ENCODE measurements at places on chromosomes 11 and 22.

GRCh38 chr11:68223275-68223674 is 10.2 kb upstream of the KMT5B start:
- DNase-seq: no peak

DNA sequence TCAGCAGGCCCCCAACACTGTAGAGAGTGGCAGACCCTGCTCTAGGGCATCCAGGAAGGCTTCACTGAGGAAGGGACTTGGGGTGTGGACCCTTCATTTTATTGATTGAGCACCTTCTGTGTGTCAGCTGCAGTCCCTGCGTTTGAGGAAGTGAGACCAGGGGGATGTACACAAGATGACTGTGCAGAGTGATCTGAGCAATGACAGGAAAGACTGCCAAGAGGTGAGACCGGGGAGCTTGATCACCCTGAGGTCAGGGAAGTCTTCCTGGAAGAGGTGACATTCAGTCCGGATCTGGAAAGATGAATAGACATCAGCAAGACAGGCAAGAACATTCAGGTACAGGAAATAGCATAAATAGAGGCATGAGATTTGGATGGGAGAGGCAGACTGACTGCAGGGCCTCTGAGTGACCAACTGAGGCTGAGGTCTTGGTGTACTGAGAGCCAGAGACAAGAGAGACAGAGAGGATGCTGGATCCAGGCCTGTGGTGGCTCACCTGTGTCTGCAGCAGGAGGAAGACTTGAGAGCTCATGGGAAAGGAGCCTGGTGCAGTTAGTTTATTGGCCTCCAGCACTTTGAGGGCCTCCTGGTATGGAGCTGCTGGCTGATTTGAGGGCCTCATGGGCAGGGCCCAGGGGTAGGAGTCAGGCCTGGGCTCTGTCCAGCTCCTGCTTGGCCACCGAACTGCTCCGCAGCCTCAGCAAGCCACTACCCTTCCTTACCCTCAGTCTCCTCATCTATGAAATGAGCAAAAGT is 5.2 kb downstream of the DGAT2 start:
- no peak for DNase-seq

DNA sequence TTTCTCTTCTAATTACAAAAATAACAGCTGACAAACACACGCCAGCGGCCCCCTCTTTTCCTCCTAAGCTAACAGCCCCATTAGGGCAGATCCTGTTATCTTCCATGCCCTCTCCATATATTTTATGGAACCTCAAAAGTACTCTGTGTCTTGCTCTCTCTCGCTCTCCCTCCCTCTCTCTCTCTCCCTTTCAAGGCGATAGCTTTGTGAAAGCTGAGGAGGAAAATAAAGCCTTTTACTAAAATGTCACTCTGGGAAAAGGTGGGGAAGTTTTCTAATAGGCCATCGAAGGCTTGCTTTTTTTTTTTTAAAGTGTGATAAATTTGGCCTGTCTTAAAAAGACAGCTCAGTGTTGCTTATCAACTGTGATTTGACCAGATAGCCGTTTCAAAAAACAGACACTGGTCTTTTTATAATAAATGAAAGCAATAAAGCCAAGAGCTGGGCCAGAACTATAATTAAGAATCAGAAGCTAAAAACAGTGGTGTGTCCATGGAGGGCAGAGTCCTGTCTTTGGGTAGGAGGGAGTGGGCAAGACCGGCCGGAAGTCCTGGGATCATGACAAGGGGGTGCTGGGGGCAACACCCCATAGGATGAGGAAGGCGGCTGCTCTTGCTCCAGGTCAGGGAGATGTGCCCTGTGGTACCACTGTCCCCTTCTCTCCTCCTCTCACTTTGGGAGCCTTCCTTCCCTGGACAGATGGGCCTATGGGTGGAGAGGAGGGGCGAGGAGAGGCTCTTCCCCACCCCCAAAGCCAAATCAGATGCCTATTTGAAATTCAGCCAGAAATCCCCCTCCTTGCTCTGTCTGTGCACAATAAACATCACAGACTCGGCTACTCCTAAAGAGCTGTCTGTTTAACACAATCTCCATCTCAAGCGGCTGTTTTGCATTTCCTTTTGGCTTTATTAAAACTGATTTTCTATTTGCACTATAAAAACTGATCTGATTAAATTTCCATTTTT is 267.2 kb downstream of the BUD13 start:
- no peak for DNase-seq

DNA sequence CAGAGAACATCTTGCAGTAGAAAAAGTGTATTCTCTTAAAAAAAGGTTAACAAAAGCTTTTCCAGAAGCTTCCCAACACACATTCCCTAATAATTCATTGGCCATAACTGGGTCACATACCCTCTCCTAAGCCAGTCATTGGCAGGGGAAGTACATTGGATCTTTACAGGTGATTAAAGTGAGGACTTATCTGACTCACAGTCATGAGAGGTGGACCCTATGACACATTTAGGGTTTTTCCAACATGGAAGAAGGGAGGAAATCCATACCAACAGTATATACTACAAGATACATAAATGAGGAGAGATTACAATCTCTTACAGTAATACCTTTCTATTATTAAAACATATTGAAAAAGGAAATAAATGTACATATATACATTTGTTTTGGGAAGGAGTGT is 72.2 kb downstream of the CCDC73 start:
- DNase-seq: no peak

- no peak for DNase-seq
Measured at GRCh38 chr11:30481330-30481729, 104.8 kb downstream of the MPPED2 start.

DNA sequence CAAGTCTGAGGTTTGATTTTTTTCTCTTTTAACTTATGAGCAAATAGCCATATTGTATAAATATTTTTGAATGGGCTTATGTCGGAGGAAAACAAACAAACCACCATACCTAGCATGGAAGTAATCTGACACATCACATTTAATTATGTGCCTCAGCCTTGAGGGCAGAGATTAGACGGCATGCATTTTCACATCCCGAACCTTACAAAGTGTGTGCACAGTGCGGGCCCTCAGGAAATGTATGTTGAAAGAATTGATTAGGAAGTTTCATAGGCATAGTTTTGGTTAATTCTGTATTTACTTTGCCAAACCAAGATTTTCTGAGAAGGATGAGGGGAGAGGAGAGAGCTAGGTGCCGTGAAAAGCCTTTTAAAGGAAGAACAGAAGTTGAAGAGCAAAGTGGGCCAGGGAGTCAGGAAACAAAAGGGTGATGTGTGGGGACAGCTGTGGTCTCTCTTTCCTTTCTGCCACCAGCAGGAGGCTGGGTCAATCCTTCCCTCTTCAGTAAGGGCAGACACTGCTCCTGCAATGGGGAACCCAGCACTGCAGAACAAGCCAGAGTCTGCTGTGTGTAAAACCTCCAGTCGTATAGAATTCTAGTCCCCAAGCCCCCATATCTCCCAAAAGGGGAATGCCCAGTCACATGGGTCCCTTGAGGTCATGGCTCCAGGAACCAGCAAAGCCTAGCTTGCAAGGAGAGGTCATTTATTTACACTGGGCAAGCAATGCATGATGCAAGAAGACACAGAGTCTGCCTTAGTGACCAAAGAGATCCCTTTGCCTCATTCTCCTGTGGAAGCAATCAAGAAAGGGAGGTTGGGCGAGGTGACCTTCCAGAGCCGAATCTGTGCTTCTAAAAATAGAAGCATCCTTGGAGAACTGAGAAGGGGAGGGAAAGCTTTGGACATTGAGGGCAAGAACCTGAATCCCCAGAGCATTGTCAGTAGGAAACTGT is 71.1 kb upstream of the OLFML1 start:
- DNase-seq: no peak

DNA sequence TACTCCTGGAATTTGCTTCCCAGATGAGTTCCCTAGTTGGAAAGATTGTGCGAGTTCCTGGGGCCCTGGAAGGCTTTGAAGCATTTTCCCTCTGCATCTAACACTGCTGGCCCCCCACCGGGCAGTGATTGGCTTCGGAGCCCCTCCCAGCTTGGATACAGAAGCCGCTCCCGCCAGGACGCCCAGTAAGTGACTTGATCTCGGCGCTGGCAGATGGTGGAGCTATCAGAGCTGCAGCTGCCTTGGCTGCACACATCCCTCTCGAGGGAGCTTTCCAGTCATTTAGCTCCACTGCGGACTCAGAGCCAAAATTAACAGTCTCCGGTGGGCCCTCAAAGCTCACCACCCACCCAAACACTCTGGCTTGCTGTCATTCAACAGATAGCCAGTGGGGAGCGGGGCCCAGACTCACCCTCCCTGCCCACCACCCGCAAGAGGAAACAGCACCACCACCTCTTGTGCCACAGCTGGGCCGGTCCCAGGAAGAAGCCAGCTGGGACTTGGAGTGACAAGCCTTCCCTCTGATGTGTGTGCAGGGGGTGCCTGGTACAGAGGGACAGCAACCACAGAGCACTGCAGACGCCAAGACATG is 162.3 kb downstream of the TRIM29 start:
- DNase-seq: no peak

DNA sequence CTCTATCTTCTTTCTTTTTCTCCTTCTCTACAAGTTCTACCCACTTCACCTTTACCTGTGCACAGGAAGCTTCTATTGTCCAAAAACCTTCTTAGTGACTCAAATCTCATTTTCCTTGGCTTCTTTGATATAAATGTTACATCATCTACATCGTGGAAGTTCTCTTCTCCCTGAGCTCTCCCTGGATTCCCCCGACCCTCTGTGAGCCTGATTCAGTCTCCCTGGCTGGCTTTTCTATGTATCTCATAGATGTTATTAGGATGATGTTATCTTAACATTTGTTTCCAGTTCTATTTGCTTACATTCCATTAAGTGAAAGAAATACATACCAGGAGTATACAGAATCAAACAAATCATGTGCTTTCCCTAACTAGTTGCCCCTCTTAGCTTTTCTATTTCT is 235.8 kb upstream of the PITPNB start:
- no peak for DNase-seq

- no peak for DNase-seq
Measured at GRCh38 chr11:129657866-129658525, 157.7 kb upstream of the TMEM45B start.

Measured in brain pericyte (primary cell).